Activated CD4-positive, alpha-beta T cell treated with anti-CD3 and anti-CD28 coated beads for 48 hours (primary cell): ENCODE measurements at places on chromosomes 7 and 10.
A peak's percentile ranks its signal among the peaks of the same experiment; 100 is the strongest.

- DNase-seq: no peak
These were observed 165.6 kb downstream of the AVL9 start for GRCh38 chr7:32660936-32661335.

DNA sequence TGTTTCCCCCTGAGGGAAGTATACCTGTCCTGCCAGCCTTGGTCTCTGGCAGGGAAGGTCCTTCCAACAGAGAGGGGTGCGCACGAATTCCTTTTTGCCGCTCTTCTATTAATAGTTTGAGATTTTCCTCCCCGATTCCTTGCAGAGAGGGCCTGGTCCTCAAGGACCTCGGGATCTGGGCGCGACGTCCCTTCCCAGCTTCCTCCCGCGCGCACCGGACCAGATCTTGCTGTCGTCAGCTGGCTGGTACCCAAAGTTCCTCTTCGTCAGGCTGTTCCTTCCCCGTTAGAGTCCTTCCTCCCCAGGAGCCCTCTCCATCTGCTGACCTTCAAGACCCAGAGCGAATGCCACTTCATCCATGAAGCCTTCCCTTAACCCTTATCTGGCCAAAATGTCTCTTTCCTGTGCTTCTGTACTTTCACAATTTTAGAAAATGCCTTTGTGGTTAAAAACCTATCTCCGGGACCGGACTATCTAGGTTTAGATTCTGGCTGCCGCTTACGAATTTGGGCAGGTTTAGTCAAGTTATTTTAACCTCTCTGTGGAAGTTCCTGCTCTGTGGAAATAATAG lies 851 bp upstream of the GOT1 start:
- peak; percentile 16 for DNase-seq

DNA sequence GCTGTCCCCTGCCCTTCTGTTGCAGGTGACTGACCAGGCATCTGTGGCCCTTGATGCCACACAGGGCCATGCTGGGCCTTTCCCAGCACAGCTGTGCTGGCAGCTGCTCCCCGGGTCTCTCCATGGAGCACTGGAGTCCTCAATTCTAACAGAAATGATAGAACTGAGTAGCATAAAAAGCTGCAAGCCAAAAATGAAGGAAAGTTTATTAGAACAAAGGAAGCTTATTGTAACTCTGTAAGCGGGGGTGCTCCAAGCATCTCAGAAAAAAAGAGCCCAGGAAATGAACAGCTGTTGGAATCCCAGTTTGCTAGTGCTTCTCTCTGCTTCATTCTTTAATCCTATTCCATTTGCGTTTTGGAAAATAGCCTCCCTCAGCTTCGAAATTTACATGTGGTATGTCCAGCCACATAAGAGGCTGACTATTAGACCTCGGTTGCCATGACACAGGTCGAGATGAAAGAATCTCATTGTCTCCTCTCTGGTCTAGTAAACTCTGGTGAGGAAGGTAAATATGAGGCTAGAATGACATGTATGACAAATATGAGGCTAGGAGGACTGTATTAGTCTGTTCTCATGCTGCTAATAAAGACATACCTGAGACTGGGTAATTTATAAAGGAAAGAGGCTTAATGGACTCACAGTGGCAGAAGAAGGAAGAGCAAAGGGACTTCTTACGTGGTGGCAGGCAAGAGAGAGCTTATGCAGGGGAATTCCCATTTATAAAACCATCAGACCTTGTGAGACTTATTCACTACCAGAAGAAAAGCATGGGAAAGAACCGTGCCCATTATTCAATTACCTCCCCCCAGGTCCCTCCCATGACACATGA lies 23.7 kb downstream of the EPDR1 start:
- no peak for DNase-seq

- no peak for DNase-seq
These were observed 47.7 kb upstream of the ZNF479 start for GRCh38 chr7:57179776-57180415.

DNA sequence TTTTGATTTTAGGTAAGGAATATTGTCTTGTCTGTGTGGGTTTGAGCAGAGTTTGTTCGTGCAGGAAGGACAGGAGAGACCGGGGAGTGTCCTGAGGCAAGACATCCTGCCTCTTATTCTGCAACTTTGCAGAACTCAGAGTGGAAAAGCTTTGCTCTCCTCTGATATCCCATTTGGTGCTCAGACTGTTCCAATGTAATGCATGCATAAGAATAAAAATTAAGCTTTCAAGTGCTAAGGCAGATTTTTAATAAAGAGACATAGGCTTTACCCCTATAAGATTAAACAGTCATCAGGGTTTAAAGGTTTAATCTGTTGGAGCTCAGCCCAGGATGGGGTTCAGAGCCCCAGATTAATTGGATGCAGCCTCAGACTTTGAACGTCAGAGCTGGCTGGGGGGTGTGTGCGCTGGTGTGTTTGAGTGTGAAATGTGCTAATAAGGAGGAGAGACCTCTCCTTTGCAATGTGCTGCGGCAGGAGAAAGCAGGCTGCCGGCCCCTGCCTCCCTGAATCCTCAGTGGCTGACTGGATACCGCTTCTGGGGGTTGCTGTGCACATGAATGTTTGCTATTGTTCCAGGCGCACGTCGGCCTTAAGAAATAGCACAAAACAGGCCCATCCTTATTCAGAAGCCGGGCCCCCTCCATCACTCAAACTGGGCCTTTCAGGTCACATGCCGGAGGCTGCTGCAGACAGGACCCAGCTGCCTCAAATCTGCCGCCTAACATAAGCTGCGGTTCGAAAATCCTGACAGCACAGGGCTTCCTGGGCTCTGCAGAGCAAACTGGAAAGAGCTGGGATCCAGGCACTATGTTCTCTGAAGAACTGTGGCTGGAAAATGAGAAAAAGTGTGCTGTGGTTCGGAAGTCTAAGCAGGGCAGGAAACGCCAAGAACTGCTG lies 84.1 kb upstream of the PRR15 start:
- DNase-seq: no peak

DNA sequence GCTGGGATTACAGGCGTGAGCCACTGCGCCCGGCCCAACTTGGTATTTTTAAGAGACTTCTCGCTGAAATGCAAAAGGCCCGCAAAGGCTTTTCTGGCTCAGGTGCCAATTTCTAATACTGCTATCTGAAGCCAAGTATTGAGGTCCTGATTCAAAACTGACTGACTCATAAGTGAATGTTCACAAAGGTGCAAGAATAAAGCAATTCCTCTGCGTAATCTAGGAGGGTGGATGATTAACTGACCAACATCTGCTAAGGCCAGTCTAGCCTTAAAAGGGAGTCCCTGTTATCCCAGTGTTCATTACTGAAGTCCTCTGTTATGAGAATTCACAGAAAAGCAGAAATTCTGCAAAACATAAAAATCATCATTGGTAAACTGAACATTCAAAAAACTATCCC lies 111.4 kb downstream of the SRPK2 start:
- DNase-seq: no peak

DNA sequence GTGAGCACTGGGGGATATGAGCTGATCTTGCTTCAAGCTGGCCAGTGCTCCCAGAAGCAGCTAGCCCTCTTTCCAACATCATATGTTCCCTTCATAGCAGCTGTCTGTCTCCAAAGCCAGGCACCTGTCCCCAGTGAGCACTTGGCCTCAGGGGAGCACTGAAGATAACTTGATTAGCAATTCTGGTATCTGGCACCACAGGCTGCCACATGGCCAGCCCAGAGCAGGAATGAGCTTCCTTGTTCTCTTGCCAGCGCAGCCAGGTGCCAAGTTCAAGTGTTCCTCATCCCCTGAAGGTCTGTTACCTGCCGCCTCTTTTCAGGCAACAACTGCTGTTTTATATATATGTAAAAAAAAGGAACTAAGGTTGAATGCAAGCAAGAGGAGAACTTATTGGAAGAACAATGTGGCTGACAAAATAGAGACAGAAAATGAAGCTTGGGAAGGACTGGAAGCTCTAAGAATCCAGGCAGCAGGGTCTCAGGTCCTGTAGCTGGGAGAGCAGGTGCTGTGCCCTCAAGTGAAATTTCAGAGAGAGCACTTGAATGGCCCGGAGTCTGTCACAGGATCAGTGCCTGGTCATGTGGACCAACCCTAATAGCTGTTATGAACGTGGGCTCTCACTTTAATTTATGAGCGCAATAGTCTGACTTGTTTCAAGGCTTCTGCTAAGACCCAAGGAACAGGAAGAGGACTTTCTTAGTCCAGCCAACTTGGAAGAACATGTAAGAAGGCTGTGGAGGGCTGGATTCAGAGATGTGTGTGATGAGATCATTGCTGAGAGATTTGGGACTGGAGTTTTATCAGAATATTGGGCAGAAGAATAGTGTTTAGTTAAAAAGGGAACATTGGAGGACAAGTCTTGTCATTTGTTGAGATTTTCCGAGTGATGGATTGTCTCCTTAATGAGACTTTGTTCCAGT lies 267.2 kb downstream of the GLRX3 start:
- DNase-seq: no peak

DNA sequence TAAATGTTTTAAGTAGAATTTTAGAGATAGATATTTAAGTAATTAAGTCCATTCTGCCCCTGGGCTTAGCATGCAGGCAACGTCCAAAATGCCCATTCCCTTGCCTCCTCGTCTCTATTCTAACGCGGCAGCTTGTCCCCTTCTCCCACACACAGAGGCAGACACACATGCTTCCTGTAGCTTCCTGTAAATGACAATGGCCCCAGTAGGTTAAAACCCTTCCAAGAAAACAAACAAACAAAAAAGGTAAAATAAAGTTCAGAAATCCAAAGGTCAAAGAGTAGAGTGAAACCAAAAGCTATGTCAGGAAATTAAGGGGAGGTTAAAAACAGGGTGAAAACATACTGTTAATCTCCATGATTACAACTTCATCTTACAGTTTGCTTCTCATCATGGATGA lies 857.6 kb downstream of the GATA3 start:
- DNase-seq: no peak

DNA sequence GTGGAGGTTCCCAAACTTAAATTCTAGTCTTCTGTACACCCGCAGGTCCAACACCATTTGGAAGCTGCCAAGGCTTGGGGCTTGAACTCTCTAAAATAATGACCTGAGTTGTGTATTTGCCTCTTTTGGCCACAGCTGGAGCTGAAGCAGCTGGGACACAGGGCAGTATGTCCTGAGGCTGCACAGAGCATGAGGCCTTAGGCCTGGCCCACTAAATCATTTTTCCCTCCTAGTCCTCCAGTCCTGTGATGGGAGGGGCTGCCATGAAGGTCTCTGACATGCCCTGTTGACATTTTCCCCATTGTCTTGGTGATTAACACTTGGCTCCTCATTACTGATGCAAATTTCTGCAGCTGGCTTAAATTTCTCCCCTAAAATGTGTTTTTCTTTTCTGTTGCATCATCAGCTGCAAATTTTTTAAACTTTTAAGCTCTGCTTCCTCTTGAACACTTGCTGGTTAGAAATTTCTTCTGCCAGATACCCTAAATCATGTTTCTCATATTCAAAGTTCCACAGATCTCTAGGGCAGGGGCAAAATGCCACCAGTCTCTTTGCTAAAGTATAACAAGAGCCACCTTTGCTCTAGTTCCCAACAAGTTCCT lies 43.6 kb upstream of the WNT16 start:
- DNase-seq: no peak

- no peak for DNase-seq
These were observed 123.0 kb downstream of the GRK5 start for GRCh38 chr10:119330342-119330741.

DNA sequence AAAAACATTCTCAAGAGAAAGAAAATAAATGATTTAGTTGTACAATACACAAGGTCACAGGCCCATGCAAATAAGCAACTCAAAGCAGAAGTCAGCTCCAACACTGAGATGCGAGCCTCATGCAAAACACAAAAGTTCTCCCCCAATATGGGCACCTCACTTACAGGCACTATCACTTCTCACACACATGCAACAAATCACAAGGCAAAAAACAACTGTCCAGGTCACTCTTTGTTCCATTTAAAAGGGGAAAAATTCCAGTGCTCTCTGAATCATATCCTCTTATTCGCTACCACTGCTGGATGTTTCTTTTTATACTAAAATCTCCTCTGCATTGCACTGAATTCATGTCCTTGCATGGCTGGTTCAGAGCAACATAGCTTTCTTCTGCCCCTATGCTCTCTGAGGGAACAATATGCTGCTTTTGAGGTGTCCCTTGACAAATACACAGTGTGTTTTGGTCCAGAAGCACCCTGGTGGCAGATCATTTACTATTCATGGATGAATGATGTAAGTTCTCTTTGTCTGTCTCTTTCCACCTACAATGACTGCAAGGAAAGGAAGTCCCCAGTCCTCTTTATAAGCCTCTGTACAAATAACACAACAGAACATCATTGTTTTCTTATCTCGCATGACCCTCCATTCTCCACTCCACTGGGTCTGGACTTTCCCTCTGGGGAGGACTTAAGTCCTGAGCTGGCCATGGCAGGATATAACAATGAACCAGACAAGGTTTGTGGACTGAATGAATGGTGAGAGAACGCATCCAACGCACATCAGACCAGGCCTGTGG lies 85.4 kb upstream of the GSDME start:
- DNase-seq: no peak

DNA sequence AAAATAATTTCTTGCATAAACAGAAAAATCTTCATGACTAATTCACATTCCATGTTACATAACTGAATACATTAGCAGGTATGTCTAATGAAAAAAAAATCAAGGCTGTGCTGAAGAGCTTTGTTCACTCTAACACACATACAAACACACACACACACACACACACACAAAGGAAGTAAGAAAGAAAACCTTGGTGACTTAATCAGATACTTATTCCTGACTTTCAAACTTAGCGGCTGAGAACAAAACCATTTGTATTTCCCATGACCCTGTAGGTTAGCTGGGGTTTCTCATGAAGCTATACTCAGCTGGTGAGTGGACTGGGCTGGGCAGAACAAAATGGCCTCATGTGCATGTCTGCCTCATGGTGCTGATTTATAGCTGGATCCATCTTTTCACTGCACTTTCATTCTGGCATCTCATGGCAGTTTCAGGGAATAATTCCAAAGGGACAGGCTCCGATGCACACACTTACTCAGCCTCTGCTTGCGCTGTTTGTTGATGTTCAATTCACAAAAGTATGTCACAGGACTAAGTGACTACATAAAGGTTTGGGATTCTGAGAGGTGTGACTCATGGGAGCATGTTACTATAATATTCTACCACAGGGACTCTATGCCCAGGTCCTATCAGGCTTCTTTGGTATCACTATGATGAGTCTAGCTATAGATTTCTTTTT lies 161.2 kb downstream of the PCLO start:
- no peak for DNase-seq
